Body of pancreas (tissue), 4 donors: ENCODE measurements at places on chromosomes 6 and 20.
A peak's percentile ranks its signal among the peaks of the same experiment; 100 is the strongest.

DNA sequence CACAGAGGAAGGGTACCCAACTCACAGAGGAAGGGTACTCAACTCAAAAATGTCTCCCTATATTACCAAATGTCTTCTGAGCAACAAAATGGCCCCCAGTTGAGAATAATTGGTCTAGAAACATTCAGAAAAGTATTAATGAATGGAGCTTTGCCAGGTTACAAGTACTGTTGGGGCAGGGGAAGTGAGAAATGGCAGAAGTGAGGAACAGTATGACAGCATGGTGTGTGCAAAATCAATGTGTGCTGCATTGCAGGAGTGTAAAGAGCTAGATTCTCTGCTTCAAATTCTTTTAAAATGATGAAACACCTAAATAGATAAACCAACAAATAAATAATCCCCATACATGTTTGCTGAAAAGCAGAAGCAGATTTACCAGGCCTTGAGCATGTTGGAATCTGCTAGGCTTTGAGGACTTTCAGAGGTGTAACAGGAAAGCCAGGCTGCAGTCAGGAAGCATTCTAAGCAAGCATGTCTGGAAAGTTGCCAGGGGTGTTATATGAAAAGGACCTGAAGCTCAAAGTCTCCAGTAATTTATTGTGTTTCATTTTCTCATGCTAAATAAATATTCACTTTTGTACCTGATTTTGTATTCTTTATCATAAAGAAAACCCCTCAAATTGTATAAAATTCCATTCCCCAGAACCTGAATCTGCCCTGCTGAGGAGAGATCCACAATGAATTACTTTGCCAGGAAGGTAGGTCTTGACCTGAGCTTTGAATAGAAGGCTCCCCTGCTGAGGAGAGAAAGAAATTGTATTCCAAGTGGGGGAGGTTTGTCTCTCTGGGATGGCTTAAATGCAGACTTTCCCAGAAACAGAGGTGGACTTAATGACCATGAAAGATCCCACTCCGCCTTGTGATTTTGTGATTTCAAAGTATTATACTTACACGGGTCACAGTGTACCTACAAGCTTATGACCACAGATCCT is 265.0 kb upstream of the MARCKS start:
- DNase-seq = peak; percentile 65

DNA sequence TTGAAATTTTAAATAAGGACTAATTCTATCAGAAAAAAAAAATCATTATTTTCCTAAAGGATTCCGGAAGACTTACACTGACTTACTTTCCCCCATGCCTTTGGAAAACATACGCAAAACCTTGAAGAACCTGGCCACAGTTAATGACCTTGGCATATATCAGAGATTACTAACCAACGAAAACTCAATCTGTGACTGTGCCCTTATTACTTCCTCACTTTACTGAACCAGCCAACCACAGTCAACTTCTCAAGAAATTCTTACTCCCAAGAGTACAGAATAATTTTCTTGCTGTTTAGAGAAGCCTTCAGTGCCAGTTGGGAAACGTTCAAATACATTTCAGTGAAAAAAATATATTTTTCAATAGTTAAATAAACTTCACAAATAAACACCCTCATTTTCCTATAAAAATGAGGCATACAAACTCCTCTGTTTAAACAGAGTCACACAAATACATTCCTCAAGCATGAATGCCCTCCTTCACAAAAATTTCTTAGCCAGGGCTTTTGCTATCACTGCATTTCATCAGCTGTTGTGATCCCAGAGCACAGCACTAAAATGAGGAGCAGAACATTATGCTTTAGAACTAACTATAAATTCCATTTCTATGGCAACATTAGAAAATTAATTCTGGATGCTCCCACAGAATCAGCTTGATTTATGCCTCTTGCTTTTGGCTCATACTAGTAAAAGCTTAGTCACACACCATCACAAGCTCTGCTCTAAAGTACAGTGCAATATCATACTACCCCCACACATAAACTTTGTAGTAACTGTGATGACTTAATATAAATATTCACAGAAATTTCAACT is 117.6 kb downstream of the DST start:
- no peak for DNase-seq

GRCh38 chr20:16803965-16804792 is 56.0 kb downstream of the OTOR start:
- peak; percentile 50 for DNase-seq

- no peak for DNase-seq
These were observed 393.0 kb downstream of the CDKAL1 start for GRCh38 chr6:20927130-20927860.

DNA sequence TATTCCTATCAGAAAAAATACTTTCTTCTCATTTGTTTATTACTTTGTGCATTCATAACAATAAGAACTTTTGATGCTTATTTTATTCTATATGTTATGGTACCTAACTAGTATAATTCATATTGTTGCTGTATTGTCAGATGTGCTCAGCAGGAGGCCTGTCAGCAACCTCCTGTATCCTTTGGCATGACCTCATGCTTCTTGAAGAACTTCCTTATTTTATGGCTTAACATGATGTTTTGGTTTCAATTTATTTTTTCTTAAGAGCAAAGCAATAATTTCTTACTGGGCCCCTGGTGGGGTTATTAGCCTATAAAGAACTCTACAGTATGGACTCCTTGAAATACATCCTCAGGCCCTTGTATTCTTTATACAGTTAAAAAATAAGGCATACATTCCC is 17.3 kb downstream of the GGTLC1 start:
- DNase-seq = no peak

DNA sequence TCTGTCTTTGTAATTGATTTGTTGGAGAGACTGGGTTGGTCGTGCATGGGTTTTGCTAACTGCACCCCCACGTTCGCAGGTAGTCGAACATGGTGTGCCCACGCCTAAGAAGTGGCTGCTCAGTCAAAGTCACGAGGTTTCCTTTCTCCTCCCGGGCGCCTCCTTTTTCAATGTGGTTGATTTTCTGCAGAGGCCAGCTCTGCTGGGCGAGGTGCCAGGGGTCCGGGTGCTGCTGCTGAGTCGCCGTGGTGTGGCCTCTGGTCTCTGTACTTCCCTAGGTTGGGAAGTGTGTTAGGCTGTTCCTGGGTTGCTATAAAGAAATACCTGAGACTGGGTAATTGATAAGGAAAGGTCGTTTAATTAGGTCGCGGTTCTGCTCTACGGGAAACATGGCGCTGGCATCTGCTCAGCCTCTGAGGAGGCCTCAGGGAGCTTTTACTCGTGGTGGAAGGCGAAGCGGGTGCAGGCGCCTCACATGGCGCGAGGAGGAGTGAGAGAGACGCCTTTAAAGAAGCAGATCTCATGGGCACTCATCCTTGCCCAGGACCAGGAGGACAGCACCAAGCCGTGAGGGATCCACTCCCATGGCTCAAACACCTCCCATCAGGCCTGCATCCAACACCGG is 14.1 kb downstream of the OSBPL2 start:
- DNase-seq = no peak

DNA sequence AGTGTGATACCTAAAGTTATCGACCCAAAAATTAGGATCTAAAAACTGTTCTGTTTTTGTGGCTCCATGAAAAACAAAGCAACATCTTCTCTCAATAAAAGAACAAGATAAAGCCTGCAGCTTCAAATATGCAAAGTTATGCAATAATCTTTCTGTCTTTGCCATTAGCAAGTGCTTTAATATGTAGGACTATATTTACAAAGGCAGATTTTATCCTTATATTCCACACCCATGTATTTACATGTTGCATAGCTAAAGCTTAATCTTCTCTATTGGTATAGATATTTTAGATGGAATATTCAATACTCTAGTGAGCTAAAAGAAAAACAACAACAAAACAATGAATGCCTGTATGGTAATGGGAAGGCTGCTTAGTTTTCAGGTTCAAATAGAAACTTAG is 628.2 kb downstream of the PHF3 start:
- DNase-seq = no peak

- DNase-seq = no peak
These were observed 4.0 kb upstream of the FOXF2 start for GRCh38 chr6:1385129-1386037.

DNA sequence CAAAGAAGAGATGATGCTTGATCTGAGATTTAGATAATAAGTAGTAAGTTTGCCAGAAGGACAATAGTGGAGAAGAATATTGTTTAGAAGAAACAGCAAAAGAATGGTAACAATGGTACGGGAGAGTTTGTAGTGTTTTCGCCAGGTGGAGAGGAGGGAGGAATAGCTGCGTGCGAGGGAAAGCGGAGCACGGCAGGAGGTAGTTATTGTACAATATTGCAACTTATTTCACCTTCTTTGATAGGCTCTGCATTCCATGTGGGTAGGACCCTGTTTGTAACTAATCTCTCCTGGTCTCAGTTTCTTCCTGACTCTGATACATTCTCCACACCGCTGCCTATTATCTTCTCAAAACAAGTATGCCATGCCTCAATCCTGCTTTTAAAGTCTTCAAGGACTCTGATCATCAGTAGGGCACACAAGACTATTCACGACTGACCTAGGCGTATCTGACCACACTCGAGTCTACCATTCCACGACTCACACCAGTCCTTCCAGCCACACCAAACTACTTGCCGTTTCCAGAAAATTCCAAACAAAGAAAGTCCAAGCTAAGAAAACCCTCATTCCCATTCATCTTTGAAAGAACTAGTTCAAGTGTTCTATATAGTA is 1.1 kb downstream of the PPIL4 start:
- no peak for DNase-seq

- DNase-seq = no peak
These were observed 10.7 kb upstream of the KCNK15 start for GRCh38 chr20:44734938-44735337.

DNA sequence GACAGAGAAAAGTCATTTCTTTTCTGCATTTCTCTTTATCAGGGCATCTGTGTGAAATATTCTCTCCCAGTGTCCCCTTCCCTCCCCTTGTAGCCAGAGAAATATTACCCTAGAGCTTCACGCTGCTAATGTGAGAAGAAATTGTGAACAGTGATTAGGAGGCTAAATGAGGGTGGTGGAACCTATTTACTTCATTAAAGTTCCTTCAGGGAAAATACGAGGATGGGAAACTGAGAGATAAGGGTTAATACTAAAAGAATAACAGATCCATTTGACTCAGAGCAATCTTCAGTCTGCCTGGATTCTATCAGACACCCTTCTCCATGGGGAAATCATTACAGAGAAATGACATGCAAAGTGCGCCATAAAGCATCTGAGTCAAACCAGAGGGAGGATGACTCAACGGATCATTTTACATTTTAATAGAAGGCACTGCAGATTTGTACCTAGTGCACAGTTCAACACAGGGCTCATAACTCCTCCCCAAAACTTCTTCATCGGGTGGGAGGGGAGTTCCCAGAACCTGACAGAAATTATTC is 131.3 kb downstream of the GJA10 start:
- no peak for DNase-seq

- DNase-seq = no peak
These were observed 133.3 kb downstream of the IPCEF1 start for GRCh38 chr6:154223296-154223695.

- DNase-seq = no peak
These were observed 55.8 kb downstream of the CDH4 start for GRCh38 chr20:61307686-61308476.

DNA sequence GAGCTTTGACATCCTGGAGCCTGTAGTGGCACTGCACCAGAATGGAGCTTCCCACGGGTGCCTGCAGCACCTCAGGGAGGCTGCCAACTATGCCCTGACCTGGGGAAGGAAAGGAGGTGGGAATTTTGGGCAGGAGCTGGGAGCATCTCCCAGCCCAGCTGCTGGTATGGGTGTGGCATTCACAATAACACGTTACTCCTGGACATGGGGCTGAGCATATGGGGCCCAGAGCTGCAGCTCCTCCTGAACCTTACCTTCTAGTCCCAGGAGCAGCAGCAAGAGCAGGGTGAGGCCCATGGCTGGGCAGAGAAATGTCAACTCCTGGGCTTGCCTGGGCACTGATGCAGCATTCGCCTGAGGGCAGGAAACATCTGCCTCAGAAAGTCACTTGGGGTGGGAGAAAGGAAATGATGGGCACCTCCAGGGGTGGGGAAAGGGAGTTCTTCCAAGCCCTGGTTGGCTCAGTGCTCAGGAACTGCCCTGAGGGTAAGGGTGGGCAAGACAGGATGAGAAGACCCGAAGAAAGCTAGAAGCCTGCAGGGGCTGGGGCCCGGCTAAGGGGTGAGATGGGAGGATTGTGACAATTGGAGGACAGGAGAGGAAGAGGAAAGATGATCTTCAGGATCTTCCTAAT is at the start of gene TREML1:
TSS of gene TREML1 (minus strand) at position 356 of the 634 bp plus-strand sequence. CDS start at position 297, 59 bp downstream.
- no peak for DNase-seq

GRCh38 chr20:45860560-45861220 is 3.3 kb downstream of the ZSWIM3 start:
- DNase-seq = no peak
